RPMI8226 (cell line): ENCODE measurements at places on chromosomes 3 and 15.

DNA sequence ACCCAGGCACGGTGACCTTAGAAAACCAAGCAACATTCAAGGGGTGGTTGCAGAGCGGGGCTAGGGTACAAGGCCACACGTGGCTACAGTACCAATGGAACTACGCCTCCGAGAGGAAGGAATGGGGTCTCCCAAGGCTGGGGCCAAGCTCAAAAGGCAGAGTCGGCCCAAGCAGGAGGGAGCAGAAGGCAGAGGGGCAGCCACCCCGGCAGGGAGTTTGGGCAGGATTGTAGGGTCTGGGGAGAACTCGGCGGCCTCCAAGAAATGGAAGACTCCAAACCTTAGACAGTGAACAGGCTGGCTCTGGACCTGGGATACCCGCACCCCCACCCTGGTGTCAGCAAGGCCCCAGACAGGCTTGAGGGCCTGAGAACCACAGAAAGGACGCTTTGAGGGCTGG, 28.7 kb downstream of the ATRIP start:
- no peak for DNase-seq

DNA sequence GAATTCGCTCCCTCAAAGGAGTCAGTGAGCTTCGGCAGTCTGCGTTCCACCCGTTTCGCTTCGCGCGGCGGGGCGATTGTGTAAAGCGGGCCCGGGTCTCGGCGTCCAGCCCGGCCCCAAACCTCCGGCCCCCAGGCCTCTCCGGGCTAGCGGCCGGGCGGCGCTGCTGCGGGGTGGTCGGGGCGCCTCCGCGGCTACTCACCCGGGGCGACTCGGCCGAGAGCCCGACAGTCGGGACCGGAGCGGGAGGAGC, 412 bp downstream of the CHDH start:
- DNase-seq = no peak

- no peak for DNase-seq
Observed at GRCh38 chr3:20052851-20053250, 12.6 kb downstream of the KAT2B start.

GRCh38 chr15:91376038-91376437, 276.0 kb downstream of the SV2B start:
- no peak for DNase-seq

- no peak for DNase-seq
Observed at GRCh38 chr15:89648106-89649012, 6.9 kb downstream of the KIF7 start.

DNA sequence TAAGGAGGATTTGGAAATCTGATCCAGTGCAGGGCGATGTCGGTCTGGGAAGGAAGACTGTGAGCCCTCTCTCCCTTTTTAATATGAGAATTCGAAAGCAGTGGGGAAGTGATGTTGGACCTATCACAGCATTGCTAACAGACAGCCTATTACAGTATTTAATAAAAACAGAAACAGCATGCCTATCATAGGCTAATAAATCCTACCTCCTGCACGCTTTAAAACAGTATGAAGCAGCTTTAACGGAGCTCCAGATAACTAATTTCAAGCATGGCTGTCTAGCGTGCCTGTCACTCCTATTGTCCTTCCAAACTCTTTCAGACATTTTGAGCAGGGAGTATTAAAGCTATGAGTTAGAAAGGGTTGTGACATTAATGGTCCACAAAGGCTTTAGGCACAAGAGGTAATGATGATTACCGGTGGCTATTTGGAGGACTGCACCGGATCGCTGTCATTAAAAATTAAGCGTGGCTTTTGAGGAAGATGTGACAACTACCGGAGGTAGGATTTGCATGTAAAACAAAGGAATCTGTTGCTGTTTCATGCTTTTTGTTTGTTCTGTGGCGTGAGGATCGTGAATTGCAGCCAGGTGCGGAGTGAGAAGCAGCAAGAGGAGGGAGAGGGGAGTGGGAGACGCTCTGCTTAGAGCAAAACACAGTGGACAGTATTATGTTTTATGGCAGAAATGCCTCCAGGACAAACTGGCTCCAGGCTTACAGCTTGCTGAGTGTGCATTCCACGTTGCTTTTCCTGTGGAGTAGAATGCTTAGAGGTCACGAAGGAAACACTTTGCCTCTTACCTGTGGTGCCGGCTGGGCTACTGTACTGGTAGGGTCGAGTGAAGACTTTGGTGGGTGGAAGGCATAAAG, at the start of gene KCNMB2:
KCNMB2 (plus strand) TSS at position 226 of the 869 bp plus-strand sequence.
- peak; percentile 59 for DNase-seq

DNA sequence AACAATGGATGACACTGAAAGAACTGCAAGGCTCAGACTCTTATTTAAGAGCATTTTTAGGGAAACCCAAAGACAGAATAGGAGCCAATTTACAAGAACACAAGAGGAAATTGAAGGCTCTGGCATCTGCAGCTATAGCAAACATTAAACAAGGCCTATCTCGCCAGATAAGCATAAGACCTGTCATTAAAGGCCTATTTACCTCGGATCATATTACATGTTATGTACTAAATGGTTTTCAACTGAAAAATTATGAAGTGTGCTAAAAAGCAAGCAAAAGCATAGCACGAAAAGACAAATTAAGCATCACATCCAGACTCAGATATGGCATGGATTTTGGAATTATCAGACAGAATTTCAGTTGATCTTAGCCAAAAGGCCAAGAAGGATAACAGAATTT, 617.1 kb downstream of the SQOR start:
- DNase-seq = no peak

GRCh38 chr3:45055411-45056143, 29.5 kb downstream of the CLEC3B start:
- DNase-seq = no peak

DNA sequence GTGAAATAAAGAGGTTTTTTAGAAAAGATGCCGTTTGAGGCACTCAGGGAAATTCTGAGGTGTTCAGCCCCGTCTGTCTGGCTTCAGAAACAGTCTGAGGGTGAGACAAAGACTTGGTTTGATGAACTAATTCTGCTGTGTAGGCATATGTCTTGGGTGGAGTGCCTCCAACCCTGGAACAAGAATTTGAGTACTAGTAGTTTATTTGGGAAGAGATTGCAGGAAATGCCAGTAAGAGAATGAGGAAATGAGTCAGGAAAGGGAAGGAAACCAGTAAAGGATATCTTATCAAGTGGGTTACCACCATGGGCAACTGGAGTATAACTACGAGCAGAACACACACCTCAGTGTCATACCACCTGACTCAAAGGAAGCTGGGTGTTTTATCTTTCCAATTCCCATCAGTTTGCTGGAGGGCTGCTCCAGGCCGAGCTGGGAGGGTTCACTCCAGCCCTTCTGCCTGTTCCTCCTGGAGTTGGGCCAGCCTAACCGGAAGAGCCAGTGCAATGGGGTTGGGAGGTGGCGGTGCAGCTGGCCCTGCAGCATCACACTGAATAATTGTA, 75.3 kb downstream of the TGFBR2 start:
- no peak for DNase-seq

- DNase-seq = no peak
Observed at GRCh38 chr15:81478354-81478753, 104.3 kb upstream of the TMC3 start.

DNA sequence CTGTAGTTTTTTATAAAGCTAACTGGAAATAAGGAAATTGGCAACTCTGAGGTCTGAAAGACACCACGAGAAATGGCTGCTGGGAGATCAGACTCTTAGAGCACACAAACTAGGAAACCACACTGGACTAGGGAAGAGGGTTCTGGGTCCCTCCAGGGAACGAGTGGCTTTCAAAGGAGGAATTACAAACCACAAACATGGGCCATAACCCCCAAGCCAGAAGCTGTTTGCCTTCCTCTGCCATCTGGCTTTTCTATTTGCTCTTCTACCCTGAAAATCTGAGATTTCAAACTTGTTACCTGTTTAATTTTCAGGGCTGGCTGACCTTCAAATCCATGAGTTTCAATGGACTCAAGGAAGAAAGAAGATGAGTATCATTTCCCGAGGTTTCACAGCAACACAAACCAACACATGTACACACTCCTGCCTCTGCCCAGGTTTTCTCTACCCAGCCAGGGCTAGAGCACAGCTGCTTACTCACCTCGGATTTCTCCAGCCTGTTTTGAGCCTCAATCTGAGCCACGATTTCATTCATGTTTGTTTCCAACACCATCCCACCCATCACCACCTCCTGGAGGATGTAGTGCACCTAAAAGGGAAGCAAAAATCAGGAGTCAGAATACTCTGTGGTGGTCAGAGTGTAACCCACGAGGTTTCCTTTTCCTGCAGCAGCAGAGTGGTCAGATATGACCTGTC, 22.6 kb upstream of the ANPEP start:
- no peak for DNase-seq

GRCh38 chr15:53589520-53590057, 169.9 kb downstream of the WDR72 start:
- no peak for DNase-seq

GRCh38 chr3:4741404-4742307, 237.6 kb upstream of the BHLHE40 start:
- DNase-seq = no peak

GRCh38 chr3:62585861-62586260, 212.5 kb upstream of the FEZF2 start:
- DNase-seq = no peak

DNA sequence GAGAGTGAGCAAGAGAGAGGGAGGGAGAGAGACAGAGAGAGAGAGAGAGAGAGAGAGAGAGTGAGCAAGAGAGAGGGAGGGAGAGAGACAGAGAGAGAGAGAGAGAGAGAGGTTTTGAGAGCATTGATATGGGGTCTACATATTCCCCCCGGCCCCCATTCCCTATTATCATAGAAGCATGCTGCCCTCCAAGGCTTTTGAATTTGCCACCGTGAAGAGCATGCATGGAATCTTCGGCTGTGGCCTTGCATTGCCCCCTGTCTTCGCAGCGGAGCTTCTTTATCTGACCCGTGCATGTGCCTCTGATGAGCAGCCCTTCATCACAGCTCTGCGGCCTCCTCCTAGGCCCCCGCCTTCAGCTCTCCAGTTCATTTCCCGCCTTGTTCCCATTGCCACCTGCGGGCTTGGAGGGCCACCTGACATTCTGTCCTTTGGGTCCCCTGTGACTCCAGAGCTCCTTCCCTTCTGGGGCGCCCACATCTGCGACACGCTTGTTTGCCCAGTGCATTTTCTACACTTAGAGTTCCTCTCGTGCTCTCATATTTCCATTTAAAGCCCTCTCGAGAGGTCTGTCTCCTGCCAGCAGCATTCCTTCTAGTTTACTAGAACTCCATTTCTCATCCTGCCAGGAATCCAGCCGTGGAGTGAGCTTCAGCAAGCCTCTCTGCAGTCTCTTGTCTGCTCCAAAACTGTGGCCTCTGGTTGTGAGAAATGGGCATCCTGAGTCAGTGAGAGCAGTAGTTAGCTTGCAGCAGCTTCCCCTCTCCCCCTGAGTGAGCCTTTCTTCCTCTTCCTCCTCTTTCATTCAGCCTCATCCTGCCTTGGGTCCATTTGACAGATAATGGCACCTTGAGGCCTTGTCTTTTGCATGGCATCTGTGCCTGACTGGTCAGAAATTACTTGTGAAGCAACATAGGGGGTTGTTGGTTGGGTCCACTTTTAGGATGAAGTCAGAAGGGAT, 25.3 kb downstream of the LPP start:
- DNase-seq = no peak

DNA sequence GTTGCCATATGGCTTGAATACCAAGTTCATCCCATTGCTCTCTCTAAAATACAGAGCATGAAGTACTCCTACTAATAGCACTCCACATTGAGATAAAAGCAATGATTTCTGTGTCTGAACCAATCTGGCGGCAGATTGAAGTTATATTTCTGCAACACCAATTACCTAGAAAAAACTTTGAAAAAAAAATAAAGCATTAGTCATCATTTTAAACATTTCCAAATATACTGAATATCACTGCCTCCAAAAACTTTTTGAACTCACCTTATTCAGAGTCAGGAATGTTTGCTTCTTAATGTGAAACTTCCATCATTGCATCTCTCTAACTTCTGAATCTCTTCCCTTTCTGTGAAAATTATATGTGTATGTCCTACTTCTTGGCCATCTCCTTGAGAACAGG, 540.5 kb downstream of the GRM7 start:
- no peak for DNase-seq

DNA sequence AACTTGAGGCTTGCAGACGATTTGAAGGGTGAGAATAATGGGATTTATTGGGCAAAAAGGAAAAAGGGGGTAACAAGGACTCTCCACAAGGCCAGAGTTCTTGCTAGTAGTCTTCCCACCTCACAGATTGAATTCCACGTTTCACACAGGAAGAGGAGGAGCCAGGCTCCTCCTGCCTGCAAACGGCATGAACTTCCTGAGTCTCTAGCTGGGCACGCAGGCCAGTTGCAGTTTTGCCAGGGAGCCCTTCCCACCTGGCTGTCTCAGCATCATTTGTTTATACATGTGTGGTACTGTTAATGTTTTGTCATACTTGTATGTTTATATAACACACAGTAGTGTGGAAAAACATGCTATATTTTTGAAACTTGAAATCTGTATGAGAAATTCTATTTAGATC, 155.0 kb downstream of the NLGN1 start:
- DNase-seq = no peak

DNA sequence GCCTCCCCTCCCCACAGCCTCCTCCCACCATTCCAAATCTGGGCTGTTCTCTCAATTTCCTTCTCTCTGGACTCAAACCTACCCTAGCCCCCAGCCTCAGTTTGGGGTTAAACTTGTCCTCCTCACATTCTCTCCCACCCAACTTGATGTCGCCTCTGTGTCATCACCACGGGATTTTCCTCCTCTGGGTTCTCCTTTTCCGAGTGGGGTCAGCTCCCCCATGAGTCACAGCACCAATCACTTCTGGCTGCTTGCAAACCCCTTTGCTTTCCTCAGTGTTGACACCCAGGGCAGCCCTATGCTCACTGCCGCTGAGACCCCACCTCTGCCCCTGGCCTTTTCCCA, 451 bp downstream of the CCR5AS start:
- DNase-seq = no peak

DNA sequence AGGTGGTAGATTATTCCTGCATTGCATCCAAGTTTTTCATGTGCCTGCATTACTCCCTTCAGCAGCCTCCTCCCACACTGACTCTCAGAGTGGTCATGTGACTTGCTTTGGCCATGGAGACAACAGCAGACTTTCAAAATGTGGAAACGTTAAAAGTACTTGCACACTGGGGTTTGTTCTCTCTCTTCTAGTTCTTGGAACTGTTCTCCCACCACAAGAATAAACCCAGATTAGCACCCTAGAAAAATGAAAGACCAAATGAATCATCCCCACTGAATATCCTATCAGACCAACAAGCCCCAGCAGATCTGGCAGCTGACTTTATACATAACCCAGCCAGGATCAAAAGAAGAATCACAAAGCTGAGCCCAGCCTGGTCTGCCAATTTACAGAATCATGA, 398.5 kb downstream of the VPS13C start:
- no peak for DNase-seq

DNA sequence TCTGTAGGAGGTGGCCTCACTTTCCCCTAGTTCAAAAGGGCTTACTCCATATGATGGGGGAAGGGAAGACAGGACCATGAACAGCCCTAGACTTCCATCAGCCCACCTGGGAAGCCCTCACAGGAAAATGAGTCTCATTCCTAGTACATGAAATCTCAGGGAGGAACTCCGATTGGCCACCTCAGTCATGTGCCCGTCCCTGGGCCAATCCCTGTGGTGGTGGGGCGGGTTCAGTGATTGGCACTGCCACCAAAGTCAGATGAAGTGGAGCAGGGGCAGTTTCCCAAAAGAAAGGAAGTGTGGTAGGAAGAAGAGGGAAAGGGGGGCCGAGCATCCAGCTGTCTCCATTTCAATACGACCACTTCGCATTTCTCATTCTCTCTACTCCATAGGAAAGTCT, 25.9 kb upstream of the GP9 start:
- no peak for DNase-seq

- no peak for DNase-seq
Observed at GRCh38 chr15:30042556-30042955, 40.2 kb upstream of the GOLGA8J start.
